AG09319 (cell line): ENCODE measurements at places on chromosomes 7 and 10.

DNA sequence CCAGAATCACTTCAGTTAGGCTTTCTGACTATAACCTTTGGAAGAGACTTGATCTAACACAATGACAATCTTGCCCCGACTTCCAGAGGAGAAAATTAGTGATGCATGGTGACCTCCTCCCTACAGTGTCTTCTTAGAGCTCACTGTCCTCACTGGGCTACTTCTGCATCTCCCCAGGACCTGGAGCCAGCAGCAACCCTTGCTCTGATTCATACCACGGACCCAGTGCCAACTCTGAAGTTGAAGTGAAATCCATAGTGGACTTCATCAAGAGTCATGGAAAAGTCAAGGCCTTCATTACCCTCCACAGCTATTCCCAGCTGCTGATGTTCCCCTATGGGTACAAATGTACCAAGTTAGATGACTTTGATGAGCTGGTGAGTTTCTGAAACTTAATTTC, 12.6 kb downstream of the CPA2 start:
- no peak for DNase-seq

- DNase-seq, result no peak
These were observed 152.6 kb downstream of the ZMYND11 start for GRCh38 chr10:287814-288213.

GRCh38 chr10:79136236-79137005, 67.7 kb downstream of the ZMIZ1 start:
- DNase-seq, result no peak

DNA sequence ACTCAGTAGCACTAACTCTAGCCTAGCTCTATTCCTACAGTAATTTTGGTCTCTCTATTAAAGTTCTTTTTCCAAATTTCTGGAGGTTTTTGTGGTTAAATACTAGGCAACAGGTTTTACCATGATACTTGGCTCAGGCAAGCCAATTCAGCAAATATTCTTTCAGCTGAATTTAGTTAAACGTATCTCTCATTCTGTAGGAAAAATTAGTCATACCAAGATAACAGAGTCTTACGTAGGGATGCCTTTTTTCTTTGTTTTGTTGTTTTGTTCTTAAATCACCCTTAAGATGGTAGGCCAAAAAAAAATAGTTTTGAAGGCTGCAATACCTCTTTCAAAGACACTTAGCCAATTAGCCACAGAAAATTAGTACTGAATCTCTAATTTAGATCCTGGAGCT, 180.5 kb downstream of the MAGI2 start:
- DNase-seq, result no peak

GRCh38 chr10:83153714-83154113, 985.6 kb upstream of the GHITM start:
- DNase-seq, result no peak
